ENCODE measurements at places on chromosomes 12 and 14.

DNA sequence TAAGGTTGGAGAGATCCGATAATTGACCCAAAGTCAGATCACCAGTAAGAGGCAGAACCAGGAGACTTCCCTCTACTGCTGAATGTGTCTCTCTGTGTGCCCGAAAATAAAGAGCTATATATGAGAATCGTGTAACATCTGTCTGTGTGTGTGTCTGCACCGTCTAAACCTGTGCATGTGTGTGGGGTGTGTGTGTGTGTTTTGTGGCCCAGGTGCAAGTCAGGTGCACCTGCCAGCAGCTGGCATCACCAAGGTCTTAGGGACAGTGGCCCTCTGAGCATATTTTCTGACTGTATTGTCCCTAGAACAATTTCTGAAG lies 24.7 kb upstream of the KRT78 start:
- no peak for DNase-seq

- no peak for DNase-seq
Measured at GRCh38 chr12:86801439-86801838, 545.2 kb upstream of the MGAT4C start.

GRCh38 chr12:112179916-112180315 lies 54.6 kb downstream of the TRAFD1 start:
- DNase-seq: no peak

- no peak for DNase-seq
Measured at GRCh38 chr12:54448344-54448743, 25.1 kb downstream of the GTSF1 start.

GRCh38 chr14:31068235-31068634 lies 42.1 kb upstream of the STRN3 start:
- DNase-seq: no peak

- no peak for DNase-seq
Measured at GRCh38 chr14:101191101-101191720, 287.7 kb upstream of the RTL1 start.

DNA sequence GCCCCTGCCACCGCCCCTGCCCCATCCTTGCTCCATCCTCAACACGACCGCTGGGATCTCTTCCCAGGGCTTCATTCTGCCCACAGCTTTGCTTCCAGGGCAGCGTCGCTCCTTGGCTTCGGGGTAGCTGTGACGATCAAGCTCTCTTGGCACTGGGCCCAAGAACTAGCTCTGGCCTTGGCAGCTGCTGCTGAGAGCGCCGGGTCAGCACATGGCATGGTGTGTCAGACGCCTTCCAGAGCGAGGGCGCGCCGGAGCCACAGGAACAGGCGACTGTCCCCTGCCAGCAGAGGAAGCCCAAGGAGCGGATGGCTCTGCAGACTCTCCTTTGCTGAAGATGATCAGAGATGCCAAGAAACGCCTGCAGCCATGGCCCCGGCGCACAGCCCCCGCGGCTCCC lies 15.9 kb downstream of the RAB35 start:
- DNase-seq: peak; percentile 68

GRCh38 chr12:128974881-128975280 lies 121.6 kb downstream of the GLT1D1 start:
- no peak for DNase-seq
